ENCODE measurements at places on chromosomes 2 and 18. TPM values are rescaled to one million over a fixed set of nuclear protein-coding genes. Genes with fewer than 3 reads are reported as not detected.

LRATD1 gene
- 0.05 TPM for total RNA-seq

- no peaks in the 10 kb centered on the region for H3K36me3 ChIP-seq
- H3K4me1 ChIP-seq: peaks cover 38% of the 10 kb centered on the region
- H3K4me3 ChIP-seq: no peak overlapping the region
- DNase-seq: peak; percentile 27
- no peak overlapping the region for H3K27ac ChIP-seq
- no peaks in the 10 kb centered on the region for H3K27me3 ChIP-seq
These were observed 103.4 kb downstream of the SEPTIN10 start for GRCh38 chr2:109510136-109511028.

DNA sequence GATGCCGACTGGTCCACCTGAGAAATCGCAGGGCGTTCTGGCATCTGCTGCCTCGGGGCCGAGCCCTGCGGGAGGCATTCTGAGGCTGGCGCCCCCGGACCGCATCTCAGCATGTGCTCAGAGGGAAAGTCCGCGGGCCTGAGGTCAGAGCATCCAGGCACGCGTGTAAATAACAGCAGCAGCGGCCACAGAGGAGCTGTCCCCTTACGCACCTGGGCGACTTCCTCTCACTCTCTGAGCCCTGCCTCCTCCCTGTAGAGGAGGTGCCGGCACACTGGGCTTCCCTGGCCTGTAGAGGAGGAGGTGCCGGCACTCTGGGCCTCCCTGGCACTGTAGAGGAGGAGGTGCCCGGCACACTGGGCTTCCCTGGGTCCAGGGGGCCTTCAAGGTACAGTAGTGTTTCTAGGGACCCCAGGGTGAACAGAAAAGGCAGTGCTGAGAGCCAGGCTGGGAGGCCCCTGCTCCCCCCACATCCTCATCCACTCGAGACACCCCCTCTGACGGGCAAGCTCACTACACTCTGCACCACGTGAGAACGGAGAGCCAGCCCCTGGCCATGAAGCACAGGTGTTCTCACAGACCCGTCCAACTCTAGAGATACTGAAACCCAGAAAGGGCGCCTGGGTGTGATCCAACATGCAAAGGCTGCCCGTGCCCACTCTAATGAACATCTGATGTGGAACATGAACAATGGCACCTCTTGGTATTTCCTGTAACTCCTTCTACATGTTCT, 263.5 kb downstream of the HDAC4 start:
- H3K4me3 ChIP-seq: no peak overlapping the region
- H3K4me1 ChIP-seq: no peaks in the 10 kb centered on the region
- no peaks in the 10 kb centered on the region for H3K27me3 ChIP-seq

DNA sequence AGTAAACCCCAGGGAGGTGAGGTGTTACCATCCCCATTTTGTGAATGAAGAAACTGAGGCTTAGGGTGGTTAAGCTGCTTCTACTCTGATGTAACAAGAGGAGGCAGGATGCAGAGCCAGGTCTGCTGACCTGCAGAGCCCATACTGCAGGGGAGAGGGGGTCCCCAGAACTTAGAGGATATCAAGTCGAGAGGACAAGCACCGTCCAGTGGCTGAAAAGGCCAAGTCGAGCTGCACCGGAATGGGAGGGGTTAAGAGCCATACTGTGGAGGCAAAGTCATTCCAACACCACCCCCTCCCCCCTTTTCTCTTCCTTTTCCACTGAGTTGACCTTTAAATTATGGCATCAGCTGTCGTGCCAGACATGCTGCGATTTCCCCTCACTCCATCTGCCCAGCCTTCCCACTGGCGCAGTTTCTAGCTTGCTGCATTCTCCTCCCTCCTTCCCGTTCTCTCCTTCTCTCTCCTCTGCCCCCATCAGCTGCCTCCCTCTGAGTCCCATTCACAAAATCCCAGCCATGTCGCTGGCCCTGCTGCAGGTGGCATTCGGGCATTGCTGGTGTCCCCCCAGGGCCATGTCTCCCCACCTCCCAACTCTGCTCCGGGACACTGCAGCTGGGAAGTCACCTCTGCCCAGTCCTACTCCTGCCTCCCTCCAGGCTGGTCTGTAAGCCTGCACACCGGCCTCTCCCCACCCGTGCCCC, 346.9 kb downstream of the DYSF start:
- H3K27ac ChIP-seq: no peak overlapping the region
- H3K4me3 ChIP-seq: no peak overlapping the region
- H3K36me3 ChIP-seq: no peaks in the 10 kb centered on the region
- no peaks in the 10 kb centered on the region for H3K27me3 ChIP-seq
- no peaks in the 10 kb centered on the region for H3K4me1 ChIP-seq

GPBAR1 gene
- total RNA-seq: 0.13 TPM

DNA sequence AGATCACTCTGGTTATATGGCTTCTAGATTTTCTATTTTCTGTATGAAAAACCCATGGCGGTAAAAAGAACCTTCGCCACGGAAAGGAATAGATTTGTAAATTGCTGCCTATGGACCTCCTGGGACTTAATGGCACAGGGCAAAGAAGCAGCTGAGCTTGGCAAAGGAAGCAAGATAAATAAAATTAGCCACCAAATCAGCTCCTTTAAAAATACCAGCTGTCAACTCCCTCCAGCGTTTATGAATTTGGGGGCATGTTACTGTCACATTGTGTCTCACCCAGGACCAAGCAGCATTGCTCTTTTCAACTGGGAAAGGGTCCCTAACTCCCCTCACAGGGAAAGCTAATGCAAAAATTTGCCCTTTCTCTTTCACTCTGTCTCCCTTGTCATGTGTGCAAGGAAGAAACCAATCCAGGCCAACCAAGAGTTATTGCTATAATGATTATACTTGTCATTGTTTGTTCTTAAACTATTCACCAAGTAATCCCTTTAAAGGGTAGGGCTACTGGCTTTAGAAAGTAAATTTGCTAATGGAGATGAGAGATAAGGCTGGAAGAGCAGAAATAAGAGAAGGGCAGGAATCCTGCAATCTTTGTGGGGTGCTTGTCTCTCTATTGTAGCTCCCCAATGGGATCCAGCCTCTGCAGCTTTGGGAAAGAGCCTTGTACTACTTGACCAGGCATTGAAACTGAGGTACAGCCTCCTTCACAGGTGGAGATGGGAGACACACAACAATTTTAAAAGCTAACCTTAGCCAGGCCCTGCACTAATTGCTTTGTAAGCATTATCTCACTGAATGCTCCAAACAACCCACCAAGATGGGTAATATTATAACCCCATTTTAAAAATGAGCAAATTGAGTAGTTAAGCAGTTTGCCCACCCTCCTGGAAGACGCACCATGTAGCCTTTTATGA, 119.1 kb upstream of the KLF7 start:
- no peaks in the 10 kb centered on the region for H3K36me3 ChIP-seq
- no peak overlapping the region for H3K4me3 ChIP-seq
- no peaks in the 10 kb centered on the region for H3K27me3 ChIP-seq

MYO3B gene
- 2.6 TPM for total RNA-seq

DNA sequence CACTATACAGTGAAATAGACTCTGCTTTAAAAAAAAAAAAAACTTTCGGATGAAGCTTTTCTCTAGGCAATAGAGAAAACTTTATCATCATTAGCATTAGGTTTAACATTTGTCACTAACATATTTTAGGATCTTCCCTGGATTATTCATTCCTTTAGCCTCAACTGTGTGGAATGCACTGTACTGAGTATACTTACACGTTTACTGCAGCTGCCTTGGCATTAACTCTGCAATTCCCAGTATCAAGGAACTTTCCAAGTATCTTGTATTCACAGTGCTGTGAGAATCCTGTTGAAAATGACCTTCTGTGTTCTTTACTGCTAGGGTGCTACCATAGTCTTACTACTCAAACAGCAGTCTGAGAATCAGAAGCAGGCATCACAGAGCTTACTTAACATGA, 328.2 kb upstream of the COL3A1 start:
- H3K27ac ChIP-seq: no peak overlapping the region
- no peaks in the 10 kb centered on the region for H3K36me3 ChIP-seq
- no peak for DNase-seq

CREG2 gene
- not detected for total RNA-seq
